ENCODE measurements at places on chromosomes 2 and 18.
A peak's percentile ranks its signal among the peaks of the same experiment; 100 is the strongest.

- DNase-seq: peak; percentile 55
Measured at GRCh38 chr2:173134703-173135102, 59.1 kb downstream of the MAP3K20 start.

GRCh38 chr2:84443477-84443876 lies 15.6 kb downstream of the SUCLG1 start:
- no peak for DNase-seq

DNA sequence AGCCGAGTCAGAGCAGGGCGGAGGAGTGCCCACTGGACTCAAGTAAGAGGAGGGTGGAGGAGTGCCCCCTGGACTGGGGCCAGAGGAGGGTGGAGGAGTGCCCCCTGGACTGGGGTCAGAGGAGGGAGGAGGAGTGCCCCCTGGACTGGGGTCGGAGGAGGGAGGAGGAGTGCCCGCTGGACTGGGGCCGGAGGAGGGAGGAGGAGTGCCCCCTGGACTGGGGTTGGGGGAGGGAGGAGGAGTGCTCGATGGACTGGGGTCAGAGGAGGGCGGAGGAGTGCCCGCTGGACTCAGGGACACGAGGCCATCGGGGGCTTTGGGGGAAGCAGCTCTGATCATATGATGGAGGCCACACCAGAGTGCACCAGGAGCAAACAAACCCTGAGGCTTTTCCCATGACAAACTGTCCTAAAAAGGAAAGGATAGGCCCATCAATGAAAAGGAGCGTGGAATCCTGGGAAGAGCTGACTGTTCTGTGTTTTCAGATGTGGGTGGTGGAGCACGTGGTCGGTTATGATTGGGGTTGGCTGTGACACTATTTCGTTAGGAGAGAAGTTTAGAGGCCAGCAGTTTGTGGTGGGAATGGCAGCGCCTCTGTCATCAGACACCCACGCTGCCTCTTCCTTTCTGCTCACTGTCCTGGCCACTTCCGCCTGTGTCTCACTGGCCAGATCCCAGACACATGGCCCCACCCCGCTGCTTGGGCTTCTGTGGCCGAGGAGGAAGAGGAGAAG lies 24.5 kb upstream of the HPCAL1 start:
- peak; percentile 88 for DNase-seq

- no peak for DNase-seq
Measured at GRCh38 chr2:38279201-38279600, 97.9 kb downstream of the ATL2 start.

- DNase-seq: no peak
Measured at GRCh38 chr2:204015118-204015843, 78.7 kb downstream of the ICOS start.

- no peak for DNase-seq
Measured at GRCh38 chr18:51030537-51031258, 685 bp downstream of the SMAD4 start.

- DNase-seq: no peak
Measured at GRCh38 chr2:217924346-217924901, 78.4 kb downstream of the TNS1 start.

- DNase-seq: no peak
Measured at GRCh38 chr2:74091391-74091790, 56.3 kb downstream of the BOLA3 start.

- no peak for DNase-seq
Measured at GRCh38 chr2:72925328-72925943, 8.1 kb downstream of the EMX1 start.

DNA sequence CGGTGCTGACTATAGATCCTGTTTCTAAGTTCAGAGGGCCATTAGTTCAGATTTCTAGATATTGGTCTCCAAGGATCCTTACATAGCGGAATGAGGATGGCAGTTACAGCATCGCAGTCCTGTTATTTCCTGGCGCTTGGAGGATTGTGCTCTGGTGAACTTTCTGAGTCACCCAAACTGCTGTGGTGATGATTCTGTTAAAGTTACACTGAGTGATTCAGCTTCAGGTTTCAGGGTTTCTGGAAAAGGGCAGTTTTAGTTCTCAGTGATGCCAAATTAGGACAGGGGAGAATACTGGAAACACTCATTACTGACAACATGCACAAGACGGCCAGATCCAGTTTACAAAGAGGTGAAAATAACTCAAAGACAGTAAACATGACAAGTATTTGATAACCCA lies 52.1 kb upstream of the ANKRD62 start:
- DNase-seq: no peak

- DNase-seq: no peak
Measured at GRCh38 chr2:197273485-197273884, 37.1 kb downstream of the ANKRD44 start.

- no peak for DNase-seq
Measured at GRCh38 chr2:174892546-174892945, 112.6 kb downstream of the CHN1 start.

- DNase-seq: no peak
Measured at GRCh38 chr2:61247204-61247812, 85.3 kb downstream of the C2orf74 start.

- DNase-seq: no peak
Measured at GRCh38 chr18:78393086-78393862, 586.3 kb upstream of the SALL3 start.

- DNase-seq: no peak
Measured at GRCh38 chr2:214995926-214996670, 142.3 kb downstream of the ABCA12 start.

- no peak for DNase-seq
Measured at GRCh38 chr2:104969564-104969963, 68.3 kb upstream of the MRPS9 start.

DNA sequence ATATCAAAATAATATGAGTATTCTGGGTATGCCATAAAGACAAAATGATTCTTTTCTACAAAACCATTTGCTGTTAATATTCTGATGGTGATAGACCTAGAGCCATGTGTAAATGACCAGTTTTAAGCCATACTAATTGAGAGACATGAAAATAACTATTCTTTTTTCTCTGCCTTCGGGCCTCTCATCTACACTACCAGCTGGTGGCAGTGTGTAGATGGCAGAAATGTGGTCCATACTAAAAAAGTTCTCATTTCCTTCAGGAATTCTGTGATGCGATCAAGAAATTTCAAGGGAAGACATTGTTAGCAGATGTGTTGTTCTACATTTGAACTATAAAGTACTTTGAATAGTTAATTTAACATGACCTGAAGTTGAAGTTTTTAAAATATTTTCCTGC lies 485.2 kb downstream of the TRIB2 start:
- no peak for DNase-seq

- DNase-seq: no peak
Measured at GRCh38 chr2:25109822-25110221, 58.6 kb downstream of the POMC start.

- no peak for DNase-seq
Measured at GRCh38 chr2:173043897-173044519, 31.6 kb upstream of the MAP3K20 start.

GRCh38 chr18:32366586-32367538 lies 103.8 kb downstream of the GAREM1 start:
- DNase-seq: no peak

DNA sequence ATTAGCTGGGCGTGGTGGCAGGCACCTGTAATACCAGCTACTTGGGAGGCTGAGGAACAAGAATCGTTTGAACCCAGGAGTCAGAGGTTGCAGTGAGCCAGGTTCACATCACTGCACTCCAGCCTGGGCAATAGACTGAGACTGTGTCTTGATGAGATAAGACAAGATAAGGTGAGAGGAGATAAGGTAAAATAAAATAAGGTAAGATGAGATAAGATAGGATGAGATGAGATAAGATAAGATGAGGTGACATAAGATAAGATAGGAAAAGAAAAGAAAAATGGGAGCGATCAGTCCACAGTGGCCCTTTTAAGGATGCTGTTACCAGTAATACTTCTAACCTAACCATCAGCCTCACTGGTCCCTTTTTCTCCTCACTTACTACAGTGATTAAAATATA lies 134.3 kb upstream of the UNC80 start:
- no peak for DNase-seq

DNA sequence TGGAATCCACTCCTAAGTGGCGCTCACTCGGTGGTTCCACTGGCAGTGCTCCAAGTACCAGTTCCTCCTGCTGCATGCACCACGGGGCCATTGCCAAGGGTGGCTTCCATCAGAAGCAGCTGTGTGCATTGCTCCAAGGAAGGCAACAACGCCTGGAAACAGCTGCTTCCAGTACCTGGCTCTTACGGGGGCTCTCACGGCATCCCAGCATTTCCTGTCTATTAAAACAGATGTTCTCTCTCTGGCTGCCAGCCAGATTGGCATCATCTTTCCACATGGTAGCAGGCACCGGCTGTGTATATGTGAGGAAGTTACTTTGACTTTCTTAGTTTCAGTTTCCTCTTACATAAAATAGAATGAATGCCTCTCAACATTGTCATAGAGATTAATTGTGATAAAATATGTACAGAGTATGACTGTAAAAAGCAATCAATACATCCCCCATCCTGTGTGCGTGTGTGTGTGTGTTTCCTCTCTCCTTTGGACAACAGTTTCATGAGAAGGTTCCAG lies 84.9 kb downstream of the CMPK2 start:
- no peak for DNase-seq

GRCh38 chr2:39099870-39100728 lies 20.8 kb downstream of the SOS1 start:
- DNase-seq: no peak

DNA sequence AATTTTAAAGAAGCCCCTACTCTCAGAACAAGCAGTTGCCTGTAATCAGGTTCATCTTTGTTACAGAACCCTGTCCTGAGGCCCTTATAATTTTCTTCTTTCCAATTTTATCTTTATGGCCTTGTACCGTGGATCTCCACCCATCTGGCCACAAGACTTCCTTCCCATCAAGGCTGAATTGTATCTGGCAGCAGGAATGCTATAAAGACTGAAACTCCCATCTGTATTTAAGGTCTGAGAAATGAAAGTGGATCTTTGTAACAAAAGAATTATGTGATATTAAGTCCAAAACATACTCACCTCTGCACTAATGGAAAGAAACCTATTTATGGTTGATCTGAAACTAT lies 91.8 kb downstream of the METTL8 start:
- peak; percentile 26 for DNase-seq

GRCh38 chr2:113890253-113891235 lies 655 bp downstream of the ACTR3 start:
- peak; percentile 76 for DNase-seq

- no peak for DNase-seq
Measured at GRCh38 chr2:111015283-111015995, 105.3 kb upstream of the BCL2L11 start.

- no peak for DNase-seq
Measured at GRCh38 chr2:72035518-72036172, 112.0 kb downstream of the CYP26B1 start.

DNA sequence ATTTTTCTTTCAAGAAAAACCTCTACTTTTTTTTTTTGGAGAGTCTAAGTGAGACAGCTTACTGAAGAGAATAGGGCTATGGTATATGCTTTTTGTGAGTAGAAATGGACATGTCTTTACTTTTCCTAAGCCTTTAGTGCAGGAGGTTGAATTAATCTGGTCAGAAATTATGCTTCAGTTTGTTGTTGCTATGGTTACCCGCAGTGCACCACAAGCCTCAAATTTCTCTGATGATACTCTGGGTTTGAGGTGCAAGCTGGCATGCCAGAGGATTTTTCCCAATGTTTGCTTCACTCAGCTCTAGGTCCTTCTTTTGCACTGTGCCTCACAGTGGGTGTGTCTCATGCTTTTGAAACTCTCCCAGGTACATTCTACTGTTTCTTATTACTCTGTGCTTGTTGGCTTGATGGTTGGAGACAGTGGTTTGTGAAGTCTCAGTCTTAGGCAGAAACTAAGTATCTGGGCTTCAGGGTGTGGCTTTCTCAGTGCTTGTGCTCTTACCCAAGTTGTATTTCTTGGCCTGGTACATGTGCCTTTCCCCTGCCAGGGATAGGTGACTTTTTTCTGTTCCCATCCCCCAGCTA lies 278.3 kb downstream of the RBM43 start:
- DNase-seq: no peak

DNA sequence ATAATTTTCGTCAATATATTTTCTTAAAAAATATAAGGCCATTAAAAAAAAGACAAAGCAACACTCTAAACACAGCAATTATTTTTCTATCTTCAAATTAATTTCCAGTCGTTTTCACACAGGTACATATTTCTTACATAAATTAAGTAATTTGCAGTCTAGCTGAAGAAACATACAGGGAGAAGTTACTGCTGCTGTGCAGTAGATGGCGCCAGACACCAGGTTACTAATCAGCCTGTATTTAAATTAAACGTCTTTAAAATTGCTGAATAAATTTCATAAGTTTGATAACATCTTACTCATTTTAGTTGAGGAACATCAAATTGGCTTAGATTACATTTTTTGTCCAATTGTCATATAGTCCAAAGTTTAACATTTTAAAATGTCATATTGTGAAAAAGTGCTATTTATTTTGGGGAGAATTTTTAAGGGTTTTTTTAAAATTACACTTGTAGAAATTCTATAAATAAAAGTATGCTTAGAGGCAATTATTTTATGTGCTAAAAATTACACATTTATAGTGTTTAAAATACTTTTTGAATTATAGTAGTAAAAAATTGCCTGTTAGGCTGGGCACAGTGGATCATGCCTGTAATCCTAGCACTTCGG lies 88.4 kb downstream of the PMAIP1 start:
- DNase-seq: peak; percentile 55

DNA sequence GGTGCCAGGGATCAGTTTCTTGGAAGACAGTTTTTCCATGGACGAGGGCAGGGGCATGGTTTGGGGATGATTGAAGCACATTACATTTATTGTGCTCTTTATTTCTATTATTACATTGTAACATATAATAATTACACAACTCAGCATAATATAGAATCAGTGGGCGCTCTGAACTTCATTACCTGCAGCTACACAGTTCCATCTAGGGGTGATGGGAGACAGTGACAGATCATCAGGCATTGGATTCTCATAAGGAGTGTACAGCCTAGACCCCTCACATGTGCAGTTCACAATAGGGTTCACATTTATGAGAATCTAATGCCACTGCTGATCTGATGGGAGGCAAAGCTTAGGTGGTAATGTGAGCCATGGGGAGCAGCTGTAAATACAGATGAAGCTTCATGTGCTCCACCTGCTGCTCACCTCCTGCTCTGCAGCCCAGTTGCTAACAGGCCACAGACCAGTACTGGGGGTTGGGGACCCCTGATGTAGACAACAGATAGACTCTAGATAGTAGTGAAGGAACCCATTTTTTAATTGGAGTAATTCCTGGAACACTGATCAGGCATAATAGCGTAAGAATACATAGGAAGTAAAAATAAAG lies 41.5 kb upstream of the MC4R start:
- DNase-seq: no peak

GRCh38 chr2:175003875-175004729 lies 1.1 kb downstream of the CHN1 start:
- DNase-seq: no peak

Measured in GF-D8 (cell line).